Right ventricle myocardium inferior (tissue), 1 donor: ENCODE measurements at places on chromosomes 2 and 18. TPM values are rescaled to one million over a fixed set of nuclear protein-coding genes. Genes with fewer than 3 reads are reported as not detected.

- peak; percentile 61 for DNase-seq
These were observed 92.9 kb downstream of the TWIST2 start for GRCh38 chr2:238940806-238941205.

GRCh38 chr2:159501743-159502142 is 114.6 kb downstream of the BAZ2B start:
- no peak for DNase-seq

DNA sequence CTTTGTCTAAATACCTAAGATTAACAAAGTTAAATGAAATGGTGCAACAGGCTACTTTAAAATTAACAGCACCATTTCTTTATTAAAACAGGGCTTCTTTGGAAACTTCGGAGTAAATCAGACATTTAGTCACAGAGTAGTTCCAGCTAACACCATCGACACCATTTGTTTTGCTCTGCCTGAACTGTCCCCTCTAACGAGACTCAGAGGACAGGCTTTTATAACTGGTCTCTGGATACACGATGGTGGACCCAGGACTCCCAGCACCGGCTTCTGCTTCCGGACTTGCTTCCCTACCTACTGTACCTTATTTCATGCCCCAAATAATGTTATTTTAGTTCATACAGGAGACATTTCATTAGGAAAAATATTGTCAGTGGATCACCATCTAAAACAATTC is 252.1 kb downstream of the XIRP2 start:
- DNase-seq: no peak

DNA sequence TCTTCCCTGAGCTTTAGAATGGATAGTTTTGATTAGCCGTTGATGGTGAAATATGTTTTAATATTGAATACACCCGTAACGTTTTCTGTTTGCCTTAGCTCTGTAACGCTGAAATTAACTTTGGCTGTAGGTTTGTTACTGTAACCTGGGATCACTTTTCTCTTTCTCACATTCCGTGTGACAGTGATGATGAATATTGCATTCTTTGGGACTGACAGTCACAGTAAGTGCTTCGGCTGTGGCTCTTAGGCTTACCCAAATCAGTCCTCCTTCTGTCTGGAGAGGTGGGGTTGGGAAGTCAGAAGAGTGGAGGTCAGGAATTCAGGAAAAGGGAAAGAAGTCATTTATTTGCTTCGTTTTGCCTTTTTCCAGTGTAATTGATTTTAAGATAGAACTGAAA is 18.0 kb downstream of the RMC1 start:
- DNase-seq: no peak

The LRRC30 gene
- not detected for total RNA-seq
